ENCODE measurements at places on chromosomes 2 and 18.

- no peak for DNase-seq
Measured at GRCh38 chr18:11237484-11237883, 88.1 kb upstream of the PIEZO2 start.

DNA sequence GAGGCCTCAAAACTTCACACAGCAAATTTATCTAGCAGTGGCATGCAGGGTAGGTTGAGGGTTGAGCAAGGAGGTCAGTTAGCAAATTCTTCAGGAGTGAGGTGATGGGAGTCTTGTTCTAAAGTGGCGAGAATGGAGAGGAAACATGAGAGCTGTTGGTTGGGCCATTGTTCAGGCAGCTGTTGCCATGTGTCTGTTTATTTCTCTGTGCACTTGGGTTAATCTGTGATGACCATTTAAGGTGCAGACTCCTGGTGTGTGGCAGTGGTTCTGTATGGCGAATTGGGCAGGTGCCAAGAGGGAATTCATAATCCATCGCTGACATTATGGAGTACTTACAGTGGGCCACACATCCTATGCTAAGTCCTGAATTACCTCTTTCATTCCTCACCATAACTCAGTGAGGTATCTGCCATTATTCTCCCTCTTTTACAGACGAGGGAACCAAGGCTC, 30.4 kb downstream of the TMEM178A start:
- no peak for DNase-seq

GRCh38 chr2:74092275-74092674, 55.4 kb downstream of the BOLA3 start:
- DNase-seq = no peak

GRCh38 chr2:226307487-226308322, 491.9 kb downstream of the IRS1 start:
- DNase-seq = no peak

DNA sequence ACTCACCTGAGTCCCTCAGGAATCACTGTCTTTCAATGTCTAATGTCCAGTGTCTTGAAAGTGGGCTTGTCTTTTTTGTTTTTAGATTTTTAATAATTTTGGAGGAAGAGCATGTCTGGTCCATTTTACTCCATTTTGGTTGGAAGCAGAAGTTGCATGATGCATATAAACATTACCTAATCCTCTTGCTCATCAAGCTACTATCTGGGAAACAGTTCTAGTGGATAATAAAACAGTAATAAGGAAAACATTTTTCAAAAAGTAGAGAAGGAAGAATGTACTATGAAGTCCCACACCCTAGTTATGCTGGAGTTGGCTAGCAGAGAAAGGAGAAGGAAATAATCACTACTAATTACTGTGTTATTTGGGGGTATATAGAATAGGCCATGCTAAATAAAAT, 263.7 kb downstream of the ETAA1 start:
- no peak for DNase-seq

Data from RWPE2 (cell line).